ENCODE measurements at places on chromosomes 12 and 14.

DNA sequence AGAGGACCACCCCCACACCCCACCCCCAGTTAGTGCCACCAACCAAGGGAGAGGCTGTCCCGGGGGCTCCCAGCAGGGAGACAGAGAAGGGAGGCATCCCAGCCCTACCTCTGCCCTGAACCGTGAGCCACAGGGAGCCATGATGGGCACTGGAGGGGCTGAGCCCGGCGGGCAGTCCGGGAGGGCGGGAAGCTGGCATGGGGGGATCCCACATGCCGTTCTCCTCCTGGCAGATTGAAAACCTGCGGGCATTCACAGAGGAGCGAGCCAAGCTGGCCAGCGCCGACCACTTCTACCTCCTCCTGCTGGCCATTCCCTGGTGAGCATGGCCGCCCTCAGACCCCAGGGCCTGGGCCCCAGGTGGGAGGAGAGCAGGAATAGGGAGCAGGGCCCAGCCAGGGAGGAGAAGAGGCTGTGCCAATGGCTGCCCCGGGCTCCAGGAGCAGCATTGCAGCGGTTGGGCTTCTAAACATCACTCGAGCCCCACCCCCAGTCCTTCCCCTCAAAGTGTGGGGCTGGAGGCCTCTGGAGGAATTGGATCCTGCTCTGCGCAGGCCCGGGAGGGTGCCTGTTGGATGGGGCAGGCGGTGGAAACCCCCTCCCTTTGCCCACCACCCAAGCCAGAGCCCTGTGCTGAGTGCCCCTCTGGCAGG is 14.5 kb upstream of the ADSS1 start:
- DNase-seq: no peak

- DNase-seq: peak; percentile 80
These were observed 239.0 kb upstream of the ATP2B1 start for GRCh38 chr12:89947437-89948270.

- no peak for DNase-seq
These were observed 38.9 kb downstream of the FOXN3 start for GRCh38 chr14:89378119-89378518.

DNA sequence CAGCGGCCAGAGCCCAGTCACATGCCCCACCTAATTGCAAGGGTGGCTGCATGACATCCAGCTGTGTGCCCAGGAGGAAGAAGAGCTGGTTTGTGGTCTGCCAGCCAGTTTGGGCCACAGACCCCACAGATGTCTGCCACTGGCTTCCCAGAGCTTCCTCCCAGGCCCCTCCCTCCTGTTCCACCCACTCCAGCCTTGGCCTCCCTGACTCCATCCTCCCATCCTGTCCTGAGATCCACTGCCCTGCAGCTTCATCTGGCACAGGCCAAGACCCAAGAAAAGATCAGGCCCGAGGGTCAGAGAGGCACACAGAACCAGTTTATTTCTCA is 5.9 kb downstream of the NGB start:
- no peak for DNase-seq

Measured in fibroblast of skin of left biceps (primary cell).